ENCODE measurements at places on chromosomes 1 and 21.
A peak's percentile ranks its signal among the peaks of the same experiment; 100 is the strongest.

- DNase-seq = no peak
Measured at GRCh38 chr1:25871704-25872494, 3.6 kb downstream of the PAQR7 start.

- DNase-seq = no peak
Measured at GRCh38 chr1:245183429-245183828, 28.6 kb downstream of the KIF26B start.

DNA sequence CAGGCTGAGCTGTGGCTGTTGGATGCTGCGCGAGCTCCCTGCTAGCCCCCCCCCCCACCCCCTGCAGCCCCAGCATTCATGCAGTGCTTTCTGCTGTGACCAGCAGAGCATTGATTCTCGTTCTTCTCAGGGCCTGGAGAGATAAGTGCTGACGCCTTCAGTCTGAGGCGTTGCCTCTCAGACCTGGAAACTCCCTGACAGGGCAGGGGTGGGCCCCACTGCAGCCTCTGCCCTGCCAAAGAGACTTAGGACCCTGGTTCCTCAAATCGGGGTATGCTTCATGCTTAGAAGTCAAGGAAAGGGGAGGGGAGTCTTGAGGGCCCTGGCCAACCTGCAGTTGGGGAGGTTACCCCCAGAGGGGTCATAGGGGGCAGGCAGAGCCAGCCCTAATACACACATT, 38.5 kb downstream of the PTPRF start:
- no peak for DNase-seq

GRCh38 chr21:43321111-43321510, 105.8 kb downstream of the SIK1 start:
- no peak for DNase-seq

DNA sequence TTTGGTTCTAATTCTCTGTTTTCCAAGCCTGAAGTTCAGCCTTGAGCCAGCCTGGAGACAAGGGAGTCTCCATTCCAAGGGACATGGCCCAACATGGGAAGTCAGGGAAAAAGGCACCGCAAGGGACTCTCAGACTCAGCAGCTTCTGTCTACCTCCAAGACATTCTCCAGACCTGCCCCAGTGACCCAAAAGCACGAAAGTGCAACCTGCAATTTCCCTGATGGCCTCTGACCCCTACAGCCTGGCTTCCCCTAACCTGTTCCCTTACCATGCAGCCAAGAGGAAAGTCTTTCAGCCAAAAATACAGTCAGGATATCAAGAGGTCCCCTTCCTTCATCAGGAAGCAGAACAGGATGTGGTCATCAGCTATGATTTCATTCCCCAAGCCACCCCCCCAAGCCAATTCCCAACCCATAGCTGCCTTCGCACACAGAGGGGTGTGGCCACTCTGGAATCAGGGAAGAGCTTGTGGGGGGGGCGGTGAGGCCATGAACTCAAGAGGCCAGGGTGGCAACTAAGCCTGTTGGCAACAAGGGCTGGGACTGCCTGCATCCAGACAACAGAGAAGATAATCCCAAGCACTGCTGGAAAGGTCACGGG, 59.2 kb downstream of the TIAM1 start:
- DNase-seq = no peak

GRCh38 chr1:177517546-177517945, 346.8 kb downstream of the BRINP2 start:
- DNase-seq = no peak

GRCh38 chr1:244757091-244757939, 78.1 kb upstream of the COX20 start:
- DNase-seq = no peak

DNA sequence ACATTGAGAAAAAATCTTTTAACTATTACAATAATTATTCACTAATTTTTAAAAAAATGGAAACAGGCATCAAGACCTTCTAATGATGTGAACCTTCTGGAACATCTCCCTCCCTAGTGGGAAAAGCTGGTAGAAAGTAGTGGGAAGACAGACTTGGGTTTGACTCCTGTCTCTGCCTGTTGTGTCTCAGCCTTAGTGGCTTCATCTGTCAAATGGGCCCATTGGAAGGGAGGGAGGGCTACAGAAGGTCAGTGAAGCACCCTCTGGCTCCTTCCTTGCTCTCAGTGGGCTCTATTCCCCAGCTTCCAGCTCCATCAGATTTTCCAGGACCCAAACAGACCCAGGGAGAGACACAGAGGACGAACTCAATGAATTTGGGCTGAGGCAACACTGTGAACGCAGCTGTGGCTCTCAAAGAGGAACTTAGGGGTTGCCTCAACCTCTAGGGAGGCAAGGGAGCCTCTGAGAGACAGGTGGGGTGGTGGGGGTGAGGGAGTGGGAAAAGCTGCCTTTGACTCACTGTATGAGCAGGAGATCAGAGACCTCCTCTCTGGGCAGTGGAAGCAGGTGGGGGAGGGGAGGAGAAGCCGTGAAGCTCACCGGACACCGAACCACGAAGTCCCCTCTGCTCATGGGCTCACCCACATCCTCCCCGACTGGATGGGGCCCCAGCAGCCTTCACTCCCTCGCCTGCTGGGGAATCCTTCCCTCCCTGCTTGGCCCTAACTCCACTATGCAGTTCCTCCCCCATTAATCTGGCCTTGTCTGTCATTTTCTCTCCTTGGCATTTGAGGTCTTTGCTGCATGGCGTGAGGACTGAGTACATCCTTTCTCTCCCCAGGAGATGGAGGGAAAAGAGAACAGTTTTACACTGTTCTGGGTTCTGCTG, 4.5 kb downstream of the CNR2 start:
- DNase-seq = no peak

DNA sequence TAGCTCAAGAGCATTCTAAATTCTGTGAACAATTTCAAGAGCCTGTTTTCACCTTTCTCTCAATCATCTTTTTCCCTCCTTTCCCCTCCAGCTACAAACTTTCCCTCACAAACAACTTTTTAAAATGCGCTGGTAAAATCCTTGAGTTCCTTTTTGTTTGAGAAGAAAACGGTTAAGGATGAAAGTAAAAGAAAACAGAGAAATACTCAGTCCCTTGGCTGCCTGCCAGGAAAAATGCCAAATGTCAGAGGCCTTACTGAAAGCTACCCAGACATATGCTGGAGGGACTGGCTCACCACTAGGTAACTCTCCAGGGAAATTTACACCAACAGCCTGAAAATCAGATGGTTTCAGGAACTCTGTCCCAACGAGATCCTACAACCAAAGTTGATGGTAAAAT, 11.0 kb upstream of the SERBP1 start:
- DNase-seq = no peak

GRCh38 chr1:65470766-65471165, 50.3 kb downstream of the LEPR start:
- no peak for DNase-seq

DNA sequence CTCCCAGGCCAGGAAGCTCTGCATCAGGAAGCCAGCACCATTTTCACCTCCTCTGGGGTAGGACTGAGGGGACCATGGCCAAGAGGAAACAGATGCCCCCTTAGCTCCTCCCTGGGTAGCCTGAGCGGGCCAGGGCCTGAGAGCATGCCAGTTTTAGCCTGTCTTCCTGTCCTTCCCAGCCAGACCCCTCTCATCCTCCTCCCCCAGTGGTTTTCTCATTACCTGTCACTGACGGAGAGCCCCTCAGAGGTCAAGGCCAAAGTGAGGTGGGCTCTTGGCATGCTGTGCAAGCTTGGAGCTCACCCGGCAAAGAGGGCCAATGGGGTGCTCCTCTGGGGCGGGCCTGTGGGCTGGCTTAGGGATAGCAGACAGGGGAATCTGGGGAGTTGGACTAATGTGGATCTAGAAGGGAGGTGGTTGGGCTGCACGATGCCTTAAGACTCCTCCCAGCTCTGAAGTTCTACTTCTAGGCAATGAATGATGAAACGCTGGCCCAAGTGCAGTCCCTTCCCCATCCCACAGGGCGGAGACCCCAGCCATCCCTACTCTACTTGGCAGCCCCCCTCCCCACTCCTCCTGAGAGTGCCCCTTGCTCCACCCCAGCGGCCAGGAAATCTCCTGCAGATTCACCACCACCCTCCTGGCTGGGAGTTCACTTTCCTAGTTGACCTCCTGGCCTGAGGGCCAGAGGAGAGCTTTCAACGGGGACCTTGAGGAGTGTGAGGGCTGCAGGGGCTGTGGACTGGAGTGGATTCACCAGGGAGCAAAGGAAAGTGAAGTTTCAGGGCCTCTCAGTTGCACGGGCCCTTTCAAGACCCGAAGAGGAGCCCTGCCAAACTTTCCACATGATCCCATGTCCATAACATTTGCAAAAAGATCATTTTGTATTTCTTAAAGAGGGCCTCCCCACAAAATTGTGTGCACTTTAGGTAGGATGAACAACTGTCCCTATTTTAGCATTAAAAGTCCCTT, 9.4 kb upstream of the LMNA start:
- no peak for DNase-seq

DNA sequence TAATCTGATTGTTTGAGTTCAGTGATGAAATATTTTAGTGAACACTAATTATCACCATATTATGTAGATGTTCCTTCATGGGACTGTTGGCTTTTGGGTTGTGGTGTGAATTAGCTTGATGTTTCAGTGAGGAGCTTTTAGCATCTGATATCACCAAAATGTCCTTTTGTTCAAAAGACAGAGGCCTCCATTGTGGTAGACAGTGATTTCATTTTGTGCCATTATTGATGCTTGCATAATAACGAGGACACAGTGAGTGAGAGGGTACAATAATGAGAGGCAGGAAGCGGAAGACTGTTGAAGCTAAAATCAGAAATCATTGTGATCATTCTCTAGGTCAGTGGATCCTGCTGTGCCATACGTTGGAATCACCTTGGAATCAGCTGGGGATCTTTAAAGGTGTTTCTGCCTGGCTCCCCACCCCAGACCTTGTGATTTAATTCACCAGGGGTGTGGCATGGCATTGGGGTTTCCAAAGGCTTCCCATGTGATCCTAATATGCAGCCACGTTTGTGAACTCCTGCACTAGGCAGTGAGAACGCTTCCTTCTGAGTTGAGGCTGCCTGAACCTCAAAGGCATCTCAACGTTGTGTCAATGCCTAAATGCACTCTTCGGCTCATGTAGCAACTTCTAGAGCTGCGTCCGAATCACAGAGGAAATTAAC, 82.1 kb upstream of the KIF1B start:
- no peak for DNase-seq

GRCh38 chr1:4062041-4062440, 162.0 kb upstream of the C1orf174 start:
- no peak for DNase-seq

DNA sequence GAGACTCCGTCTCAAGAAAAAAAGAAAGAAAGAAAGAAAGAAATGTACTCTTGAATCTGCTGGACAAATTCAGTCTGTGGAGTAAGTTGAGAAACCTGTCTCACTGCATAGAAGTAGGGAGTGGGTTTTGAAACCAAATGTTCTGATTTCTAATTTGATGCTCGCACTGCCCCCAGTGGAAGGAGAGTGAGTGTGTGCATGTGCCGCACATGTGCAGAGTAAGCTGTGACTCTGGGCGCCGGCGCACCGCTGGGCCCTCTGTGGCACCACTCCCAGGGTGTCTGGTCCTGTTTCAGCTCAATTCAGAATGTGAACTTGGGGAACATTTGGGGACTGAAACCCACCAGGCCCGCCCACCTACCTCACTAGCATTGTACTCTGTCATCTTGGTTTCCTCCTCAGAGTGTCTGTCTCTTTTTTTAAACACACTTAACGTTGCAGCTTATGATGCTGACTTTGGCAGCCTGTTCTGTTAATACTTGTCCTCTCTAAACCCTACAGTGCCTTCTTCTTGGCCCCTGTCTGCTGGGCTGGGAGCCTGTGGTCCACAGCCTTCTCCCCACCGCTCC, 104.6 kb downstream of the CACNA1E start:
- no peak for DNase-seq

- no peak for DNase-seq
Measured at GRCh38 chr1:29700491-29700890, 464.2 kb downstream of the PTPRU start.

GRCh38 chr21:37917612-37918011, 1.4 kb upstream of the KCNJ6 start:
- no peak for DNase-seq

GRCh38 chr1:154198756-154199562, 7.1 kb upstream of the TPM3 start:
- peak; percentile 12 for DNase-seq

DNA sequence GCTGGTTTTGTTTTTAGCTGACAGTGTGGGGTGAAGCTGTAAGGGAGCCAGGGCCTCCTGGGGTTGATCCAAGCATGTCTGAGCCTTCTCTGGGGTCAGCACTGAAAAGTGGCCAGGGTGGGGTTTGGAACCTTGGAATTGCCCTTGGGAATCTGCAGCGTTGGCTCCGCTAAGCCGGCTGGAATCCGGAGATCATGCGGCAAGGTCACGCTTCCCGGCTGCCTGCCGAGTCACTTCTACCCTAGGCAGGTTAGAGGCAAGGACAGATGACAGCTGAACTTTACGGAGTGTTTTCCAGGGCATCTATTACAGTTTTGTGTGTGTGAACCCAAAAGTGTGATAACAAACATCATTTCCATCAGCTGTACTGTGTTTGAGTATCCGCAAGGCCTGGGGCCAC, 17.1 kb downstream of the ABCG1 start:
- DNase-seq = no peak

DNA sequence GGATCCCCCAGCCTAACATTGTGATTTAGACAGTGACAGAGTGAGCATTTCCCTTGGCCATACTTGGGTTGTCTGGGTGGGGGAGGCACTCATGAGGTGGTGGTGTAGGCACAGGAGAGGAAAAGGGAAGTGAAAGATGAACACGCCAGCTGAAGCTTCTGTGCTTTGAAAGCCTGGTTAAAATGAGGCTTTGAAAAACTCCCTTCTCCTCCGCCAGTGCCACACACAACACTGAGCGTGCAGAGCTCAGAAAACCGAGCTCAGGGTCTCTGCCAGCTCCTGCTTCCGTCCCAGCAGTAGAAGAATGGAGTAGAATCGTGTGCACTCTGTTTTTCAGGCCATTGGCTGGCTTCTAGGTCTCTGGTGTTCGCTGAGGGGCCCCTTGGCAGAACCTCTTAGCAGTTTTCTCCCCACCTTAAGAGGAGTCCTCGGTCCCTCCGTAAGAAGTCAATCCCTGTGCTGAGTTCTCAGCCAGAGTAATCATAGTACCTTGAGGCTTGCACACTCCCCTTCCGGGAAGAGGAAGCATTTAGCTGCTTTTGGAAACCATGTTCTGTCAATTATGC, 12.9 kb downstream of the PLEKHM2 start:
- DNase-seq = no peak

- no peak for DNase-seq
Measured at GRCh38 chr1:65027666-65028358, 61.5 kb upstream of the JAK1 start.

DNA sequence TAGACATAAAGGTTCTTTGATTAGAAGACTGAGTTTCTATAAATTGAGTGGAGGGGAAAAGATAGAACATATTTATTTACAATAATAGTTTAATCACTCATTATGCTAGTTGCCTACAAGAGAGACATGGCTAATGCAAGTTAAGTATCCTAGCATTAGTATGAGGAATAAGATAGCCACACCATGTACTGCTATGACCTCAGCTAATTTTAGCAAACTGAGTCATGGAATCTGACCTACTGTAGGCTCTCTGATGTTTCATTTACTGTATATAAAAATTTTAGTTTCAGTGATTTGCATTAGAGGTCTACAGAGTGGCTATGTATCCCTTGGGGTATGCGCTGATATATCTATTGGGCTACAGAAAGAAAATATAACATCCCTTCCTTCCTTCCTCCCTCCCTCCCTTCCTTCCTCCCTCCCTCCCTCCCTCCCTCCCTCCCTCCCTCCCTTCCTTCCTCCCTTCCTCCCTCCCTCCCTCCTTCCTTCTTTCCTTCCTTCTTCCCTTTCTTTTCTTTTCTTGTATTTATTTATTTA, 5.8 kb downstream of the AGL start:
- no peak for DNase-seq

- DNase-seq = peak; percentile 71
Measured at GRCh38 chr1:162070094-162070748, 730 bp downstream of the NOS1AP start.

GRCh38 chr1:224880593-224881307, 48.7 kb upstream of the DNAH14 start:
- DNase-seq = no peak

All from NCI-H2107 (cell line).